ENCODE measurements at places on chromosomes 4 and X.

DNA sequence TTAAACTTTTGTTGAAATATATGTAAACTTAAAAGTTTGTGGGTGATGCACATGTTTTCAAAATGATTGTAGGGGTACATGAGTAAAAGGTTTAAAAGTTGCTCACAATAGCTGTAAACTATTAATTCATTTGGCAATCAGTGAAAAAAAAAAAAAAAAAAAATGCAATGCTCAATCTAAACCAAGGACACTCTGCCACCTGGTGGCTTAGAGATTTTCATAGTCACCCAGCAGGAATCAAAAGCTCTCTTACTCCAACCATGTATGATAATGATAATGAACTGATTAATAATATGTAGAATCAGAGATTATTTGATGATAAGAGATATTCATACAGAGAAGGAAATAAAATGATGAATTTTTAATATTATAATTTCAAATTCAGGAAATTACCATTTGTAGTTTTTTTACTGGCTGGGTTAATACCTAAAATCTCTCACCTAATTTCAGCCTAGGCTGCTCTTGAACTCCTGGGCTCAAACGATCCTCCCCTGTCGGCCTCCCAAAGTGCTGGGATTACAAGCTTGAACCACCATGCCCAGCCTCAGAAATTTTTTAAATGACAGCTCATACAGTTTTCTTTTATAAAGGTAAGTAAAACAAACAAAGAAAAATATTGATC lies 46.9 kb upstream of the SLC25A4 start:
- peak; percentile 36 for DNase-seq

- no peak for DNase-seq
Observed at GRCh38 chr4:110122201-110122600, 76.2 kb downstream of the ELOVL6 start.

DNA sequence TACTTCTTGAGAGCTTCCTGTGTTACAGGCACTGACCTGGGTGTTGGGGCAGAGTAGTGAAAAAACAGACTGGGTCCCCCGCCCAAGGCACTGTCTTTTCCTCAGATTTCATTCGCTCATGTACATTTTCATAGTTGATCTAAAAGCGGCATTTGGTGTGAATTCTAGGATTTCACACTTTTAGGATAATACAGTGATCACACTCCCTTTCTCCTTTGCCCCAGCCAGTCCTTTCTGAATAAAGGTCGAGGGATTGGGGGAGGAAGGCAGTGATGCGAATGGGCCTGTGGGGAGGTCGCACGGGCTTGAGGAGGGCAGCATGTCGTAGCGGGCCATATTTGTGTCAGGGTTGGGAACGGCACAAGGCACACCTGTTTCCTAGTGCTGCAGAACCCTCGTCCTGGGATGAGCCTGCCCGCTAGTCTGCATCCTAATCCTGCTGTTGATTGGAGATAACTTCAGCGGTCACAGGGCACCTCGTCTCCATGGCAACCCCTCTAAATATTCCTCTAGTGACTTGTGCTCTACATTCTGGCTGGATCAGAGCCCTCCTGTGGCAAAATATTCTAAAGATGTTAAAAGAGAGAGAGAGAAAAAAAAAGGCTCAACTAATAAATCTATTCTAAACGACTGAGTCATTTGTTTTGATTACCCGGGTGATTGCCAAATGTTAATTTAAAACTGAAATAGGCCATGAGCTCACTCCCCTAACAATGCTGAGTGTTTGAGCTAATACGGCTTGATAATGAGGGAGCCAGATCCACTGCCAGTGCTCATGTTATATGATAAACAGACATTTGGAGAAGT lies 21.8 kb downstream of the FHL1 start:
- no peak for DNase-seq

DNA sequence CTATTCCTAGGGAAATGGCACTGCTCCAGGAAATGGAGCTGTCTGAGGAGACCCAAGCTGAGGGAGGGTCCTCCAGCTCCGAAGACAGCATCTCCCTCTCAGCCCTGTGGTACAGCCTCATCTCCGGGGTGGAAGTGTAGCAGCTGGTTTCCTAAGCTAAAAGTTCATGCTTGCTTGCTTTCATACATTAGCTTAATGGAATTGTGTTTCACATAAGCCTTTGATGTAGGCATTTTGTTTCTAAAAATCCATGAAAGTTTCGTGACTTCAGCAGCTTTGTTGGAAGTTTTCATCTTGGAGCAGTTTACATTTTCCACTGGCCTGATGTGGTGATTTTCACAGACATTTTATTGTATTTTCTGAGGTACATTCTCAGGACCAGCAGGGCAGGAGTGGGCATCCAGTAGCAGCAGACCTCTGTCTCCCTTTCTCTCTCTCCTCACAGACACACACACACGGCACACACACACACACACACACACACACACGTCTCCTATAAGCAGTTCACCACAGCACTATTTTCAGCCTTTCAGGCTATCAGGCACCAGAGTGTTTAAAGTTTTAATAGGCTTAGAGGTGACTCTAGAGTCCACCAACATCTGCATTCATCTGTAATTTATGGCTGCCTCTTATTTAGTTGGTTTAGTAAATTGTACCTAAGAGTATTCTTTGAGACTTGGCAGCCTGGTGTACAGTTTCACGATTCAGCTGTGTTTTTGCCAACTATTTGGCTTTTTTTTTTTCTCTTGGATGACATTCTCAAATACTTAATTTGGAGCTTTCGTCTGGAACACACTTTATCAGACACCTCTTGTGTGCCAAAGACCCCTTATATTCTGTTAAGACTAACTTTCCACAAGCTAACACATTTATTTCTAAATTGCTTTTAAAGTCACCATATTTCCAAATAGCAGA lies 225.8 kb upstream of the SFRP2 start:
- DNase-seq, result no peak

GRCh38 chr4:30932581-30932980 lies 212.4 kb downstream of the PCDH7 start:
- no peak for DNase-seq

DNA sequence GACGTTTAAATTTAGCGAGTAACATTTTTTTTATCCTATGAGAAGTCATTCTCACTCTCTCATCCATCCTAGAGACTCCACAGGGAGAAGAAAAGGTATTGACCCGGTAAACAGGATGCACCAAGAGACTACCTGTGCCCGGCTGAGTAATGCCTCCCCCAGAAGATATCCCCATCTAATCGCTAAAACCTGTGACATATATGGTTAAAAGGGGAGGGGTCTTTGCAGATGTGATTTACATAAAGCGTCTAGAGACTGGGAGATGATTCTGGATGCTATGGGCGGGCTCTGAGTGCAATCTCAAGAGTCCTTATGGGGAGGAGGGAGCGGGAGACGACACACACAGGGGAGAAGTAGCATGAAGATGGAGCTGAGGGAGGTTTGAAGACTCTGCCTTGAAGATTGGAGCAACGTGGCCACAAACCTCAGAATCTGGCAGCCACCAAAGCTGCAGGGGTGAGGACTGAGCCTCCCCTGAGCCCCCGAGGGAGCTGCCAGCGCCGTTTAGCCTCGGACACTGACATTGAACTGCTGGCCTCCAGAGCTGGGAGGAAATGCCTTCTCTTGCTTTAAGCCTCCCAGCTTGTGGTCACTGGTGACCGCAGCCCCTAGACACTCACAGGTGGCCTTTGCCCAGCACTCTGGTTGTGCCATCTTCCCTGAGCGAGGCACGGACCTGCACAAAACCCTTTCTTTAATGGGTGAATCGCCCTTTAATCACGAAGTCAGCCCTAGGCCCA lies 11.2 kb downstream of the ABLIM2 start:
- no peak for DNase-seq

- no peak for DNase-seq
Observed at GRCh38 chr4:88166608-88167007, 8.2 kb upstream of the ABCG2 start.

GRCh38 chr4:336099-336892 lies 1.3 kb upstream of the ZNF141 start:
- DNase-seq, result no peak

DNA sequence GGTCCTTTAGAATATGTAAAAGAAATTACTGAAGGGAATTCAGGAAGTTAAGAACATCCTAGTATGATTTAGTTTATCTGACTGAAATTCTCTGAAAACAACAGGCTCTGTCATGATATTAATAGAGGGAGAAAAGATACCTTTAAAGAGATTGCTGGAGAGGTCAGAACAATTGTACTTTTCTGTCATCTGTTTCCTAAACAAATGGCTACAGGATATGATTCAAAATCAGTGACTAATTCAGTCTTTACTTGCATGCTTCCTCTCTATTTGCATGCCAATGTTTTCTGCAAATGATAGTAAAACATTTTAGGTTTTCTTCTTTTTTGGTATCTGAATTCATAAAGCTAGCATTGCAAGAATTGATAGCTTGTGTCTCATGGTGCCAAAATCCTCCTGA lies 616.7 kb upstream of the PCDH7 start:
- no peak for DNase-seq

- no peak for DNase-seq
Observed at GRCh38 chr4:1533501-1534064, 127.3 kb upstream of the NKX1-1 start.

DNA sequence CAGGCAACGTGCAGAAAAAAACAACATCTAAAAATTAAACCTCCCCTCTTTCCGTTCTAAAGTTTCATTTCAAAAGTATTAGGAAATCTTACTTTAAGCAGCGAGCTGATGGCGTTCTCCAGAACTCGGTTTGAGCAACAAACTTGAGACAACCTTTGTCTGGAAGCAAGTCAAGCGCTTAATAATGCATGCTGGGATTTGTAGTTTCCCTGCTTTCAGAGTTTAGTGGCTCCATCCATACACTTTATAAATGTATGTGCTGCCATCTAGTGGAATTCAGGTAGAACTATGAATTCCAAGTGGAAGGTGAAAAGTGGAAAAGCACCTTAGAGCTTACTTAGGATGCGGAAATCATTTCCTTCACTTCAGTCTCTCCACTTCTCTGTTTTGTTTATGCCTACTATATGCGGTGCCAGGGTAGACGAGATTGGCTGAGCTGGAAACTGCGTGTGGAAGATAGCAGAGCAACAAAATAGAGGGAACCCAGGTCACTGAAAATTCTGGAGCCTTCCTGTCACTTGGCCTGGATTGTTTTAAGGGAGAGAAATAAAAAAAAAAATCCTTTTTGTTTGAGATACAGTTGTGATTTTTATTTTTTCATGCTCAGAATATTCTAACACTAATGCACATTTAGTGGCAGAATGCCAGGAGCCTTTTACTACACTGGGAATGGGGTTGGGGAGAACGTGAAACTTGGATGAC lies at the start of gene BDH2:
Gene BDH2, minus strand, starts transcription at position 144 of the 702 bp plus-strand sequence. CDS start 3,580 bp downstream, outside the sequence.
- DNase-seq, result peak; percentile 71

GRCh38 chr4:121980643-121981042 lies 28.8 kb upstream of the TRPC3 start:
- DNase-seq, result no peak

DNA sequence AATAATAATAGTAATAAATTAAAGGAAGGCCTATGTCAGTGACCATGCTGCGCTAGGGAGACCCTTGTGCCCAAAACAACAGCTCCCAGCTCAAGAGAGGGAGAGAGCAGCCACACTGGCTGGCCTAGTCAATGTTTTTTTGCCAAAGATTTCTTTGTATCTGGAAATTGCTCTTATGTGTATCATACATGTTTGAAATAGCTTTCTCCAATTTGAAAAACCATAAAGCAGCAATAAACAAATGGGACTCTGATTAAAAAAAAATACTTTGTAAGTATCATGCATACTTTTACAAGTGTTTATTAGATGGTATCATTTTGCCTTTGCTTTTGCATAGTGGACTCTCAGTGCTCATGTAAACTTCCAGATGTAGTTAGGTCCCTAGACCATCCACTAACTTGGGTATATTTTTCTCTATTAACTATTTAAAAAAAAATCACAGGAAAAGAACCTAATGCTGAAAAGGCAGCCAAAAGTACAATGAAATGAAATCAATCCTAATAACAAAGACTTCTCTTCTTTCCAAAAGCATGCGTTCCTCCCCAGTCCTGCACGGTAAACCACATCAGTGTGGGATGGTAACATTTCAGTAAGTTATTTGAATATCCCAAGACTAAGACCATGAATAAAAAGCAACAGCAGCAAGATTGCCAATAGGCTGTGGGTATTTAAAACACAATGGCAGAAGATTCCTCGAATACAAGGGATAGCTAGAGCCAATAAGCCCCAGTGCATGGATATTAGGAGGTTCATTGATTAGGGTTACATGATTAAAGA lies 117.6 kb downstream of the PALLD start:
- no peak for DNase-seq

DNA sequence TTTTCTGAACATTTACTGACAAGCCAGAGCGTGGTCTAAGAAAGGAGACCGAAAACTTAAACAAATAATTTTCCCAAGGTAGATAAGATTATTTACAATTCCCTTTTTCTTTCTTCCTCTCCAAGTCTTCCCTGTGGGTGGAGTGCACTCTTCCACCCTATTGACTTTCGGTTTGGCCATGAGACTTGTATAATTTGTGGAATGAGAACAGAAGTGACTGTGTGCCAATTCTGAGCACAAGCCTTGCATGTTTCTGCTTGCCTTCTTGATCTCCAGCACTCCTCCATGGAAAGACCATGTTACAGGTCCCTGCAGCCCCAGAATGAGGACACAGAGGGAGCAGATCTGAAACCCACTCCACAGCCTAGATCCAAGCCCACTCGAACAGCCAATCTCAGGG lies 150.0 kb upstream of the HPGD start:
- DNase-seq, result no peak

DNA sequence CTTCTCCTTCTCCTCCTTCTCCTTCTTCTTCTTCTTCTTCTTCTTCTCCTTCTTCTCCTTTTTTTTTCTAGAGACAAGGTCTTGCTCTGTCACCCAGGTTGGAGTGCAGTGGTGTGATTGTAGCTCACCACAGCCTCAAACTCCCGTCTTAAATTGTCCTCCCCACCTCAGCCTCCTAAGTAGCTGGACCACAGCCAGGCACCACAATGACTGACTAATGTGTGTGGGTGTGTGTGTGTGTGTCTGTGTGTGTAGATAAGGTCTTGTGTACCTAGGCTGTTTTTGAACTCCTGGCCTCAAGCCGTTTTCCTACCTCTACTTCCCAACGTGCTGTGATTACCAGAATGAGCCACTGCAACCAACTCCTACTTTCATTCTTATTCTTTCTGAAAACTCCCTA lies 390.9 kb downstream of the ADAM29 start:
- DNase-seq, result no peak

DNA sequence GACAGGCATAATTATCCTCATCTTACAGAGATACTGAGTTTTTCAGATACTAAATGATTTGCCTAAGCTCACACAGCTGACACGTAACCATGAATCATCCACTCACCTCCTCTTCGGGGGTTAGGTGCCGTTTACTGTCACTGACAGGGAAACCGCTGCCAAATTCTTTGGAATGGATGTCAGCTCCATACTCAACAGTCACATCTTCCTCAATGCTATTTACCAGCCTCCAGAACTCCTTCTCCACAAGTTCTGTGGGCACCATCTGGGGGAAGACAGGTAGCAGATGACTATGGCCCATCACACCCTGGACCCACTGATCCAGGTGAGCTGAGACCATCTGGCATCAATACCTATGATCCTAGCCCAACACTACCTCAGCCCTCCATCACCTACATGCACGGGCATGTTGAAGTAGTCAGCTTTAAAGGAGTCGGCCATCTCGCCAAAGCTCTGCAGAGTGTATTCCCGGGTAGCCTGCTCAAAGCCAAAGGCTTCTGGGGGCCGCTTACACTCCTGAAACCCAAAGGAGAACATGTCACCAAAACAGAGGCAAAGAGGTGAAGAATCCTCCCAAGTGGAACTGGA lies 13.5 kb downstream of the KDM5C start:
- DNase-seq, result no peak
